Stimulated activated CD8-positive, alpha-beta memory T cell treated with anti-CD3 and anti-CD28 coated beads, Interleukin-15, amount 100 ng/mL, for 48 hours (primary cell): ENCODE measurements at places on chromosomes 5 and 9.

GRCh38 chr9:81374459-81375186 lies 314.7 kb downstream of the TLE1 start:
- no peak for DNase-seq

DNA sequence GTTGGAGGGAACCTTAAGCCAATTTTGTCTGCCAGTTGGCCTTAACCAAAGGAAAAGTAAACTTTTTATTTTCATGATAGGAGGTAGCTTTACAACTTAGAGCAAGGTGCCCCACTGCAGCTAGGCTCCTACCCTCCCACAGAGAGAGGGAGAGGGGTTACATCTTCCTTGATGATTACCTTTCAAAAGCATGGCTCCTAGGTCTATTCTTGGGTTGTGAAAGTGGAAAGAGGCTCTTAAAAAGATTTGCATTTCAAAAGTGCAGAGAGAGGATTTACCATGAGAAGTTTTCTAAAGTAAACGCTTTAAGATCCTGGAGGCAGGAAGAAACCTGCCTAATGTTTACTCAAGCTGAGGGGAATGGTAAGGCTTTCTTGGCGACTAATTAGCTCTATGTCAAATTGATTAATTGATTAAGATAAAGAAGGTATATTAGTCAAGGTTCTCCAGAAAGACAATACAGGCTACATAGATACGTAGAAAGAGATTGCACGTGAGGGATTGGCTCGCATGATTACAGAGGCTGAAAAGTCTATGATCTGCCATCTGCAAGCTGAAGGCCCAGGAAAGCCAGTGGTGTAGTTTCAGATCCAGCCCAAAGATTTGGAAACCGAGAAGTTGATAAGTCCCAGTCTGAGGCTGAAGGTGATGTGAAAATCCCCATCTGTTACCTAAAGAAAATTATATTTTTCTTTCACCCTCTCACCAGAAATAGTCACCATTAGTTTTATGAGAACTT lies 333.8 kb upstream of the CTNND2 start:
- DNase-seq: no peak

DNA sequence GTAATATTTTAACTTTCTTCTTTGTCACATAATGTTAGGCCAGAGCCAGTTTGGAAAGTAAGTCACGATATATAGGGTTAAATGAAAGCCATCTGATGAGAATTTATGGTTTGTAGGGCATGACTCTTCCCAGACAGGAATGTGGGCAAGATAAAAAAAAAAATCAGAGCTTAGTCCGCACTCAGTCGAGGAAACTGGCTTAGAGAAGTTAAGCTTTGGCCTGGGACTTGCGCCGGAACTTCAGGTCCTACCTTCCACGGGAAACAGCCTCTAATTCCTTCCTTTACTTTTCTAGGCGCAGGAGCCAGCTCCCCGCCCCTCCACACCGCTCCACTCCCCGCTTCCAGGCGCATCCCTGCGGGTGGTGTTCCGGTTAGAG lies 475 bp downstream of the DDX31 start:
- no peak for DNase-seq

- no peak for DNase-seq
Observed at GRCh38 chr5:172849606-172850453, 15.8 kb downstream of the ERGIC1 start.

DNA sequence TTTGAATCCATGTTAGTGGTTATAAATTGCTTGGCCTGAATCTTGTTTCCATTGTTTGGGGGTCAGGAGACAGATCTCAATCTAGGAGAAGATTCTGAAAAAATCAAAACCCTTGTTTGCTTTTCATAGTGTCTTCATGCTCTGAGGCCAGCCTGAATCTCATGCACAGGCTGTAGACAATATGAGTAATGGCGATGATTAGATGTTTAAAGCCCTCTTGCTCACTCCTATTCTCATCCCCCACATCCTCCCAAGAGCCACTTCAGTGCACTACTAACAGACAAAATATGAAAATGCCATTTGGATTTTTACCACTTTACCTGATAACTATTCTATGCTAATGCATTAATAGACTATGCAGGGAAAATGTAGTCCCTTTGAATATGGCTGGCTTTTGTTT lies 129.4 kb downstream of the NUDT12 start:
- no peak for DNase-seq

DNA sequence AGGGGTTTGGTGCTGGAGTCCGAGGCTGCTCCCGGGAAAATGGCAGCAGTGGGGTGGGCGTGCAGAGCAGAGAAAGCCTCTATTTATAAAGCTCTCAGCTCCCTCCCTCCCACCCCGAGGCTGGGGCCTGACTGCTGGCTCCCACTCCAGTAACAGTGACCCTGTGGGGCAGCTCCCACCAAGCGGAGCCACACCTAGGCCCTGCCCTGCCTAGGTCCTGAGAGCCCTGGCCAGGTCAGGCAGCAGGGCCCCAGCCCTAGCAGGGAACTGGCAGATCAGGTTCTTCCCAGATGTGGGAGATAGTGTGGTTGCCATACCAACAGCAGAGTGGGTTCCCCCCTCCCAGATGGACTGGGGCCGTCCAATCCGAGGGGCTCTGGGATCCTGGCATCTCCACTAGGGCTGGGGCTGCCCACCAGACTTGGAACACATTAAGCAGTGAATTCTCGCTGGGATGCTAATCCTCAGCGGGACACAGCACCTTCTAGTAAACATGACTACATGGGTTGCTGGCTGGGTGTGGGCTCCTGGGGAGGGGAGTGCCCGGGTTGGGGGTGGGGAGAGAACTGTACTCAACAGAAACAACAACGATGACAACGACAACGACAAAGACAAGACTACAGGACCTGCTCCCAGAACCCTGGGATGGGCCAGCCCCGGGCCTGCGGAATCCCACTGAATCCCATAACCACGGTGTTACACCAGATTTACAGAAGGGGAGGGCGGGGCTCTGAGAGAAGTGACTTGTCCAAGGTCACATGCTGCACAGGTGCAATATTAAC lies 1.5 kb downstream of the SH3GLB2 start:
- DNase-seq: no peak

- DNase-seq: no peak
Observed at GRCh38 chr5:177997319-177997670, 1.3 kb upstream of the PROP1 start.

DNA sequence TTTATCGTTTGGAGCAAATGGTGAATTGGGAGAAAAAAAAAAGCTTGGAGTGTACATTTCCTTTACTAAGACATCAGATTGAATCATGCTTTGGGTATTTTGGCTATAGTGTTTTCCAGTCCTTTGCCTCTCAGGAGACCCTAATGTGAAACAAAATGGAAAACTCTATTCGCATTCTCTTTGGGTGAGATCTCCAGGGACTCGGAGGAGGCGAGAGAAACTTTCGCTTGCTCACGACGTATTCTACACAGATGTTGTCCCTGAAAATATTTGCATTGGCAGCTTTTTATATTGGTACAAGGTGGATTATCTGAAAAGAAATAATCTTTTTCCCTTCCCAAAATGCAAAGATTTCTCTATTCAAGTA lies 1240.1 kb upstream of the WWC1 start:
- DNase-seq: no peak

GRCh38 chr5:39176759-39177630 lies 42.4 kb downstream of the FYB1 start:
- no peak for DNase-seq

DNA sequence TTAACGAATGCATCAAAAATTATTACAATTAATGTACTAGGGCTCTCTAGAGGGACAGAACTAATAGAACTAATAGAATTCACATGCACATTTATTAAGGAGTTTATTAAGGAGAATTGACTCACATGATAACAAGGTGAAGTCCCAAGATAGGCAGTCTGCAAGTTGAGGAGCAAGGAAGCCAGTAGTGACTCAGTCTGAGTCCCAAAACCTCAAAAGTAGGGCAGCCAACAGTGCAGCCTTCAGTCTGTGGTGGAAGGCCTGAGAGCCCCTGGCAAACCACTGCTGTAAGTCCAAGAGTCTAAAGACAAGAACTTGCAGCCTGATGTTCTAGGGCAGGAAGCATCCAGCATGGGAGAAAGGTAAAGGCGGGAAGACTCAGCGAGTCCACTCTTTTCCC lies 633.8 kb downstream of the SEMA5A start:
- DNase-seq: no peak

DNA sequence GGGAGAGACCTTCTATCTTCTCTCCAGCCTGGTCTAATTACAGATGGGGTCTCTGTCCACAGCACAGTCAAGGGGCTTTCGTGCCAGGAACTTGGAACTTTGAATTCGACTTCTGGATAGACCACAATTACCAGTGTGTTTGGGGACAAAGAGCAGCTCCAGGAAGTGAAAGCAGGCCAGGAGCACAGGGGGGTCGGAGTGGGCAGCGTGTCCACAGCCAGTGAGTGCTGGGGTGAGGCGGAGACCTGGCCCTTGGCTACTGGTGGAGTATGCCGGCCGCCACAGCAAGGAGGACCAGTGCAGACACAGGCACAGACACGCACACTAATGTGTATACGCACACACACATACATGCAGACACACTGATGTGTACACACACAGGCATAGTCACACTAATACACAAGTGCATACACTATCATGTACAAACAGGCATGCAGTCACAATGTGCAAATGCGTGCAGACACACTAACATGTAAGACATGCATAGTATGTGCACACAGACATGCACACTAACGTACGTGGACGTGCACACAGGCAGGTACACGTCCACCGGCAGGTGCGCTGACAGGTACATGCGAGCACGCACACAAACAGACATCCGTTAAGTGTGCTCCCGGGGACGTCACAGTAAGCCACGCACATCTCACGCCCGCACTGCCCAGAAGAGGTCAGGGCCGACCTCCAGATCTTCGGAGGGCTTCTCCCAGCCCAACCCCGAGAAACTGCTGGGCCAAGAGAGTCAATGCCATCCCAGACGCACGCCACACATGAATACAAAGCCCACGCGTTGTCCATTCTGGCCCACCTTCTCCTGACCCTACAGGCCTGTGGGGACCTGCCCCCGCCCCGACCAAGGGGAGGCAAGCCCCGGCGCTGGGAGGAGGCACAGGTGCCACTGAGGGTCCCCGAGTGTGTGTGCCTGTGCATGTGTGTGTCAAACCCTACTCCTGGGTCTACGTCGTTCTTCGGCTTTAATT lies 46.5 kb downstream of the NKD2 start:
- no peak for DNase-seq

- DNase-seq: no peak
Observed at GRCh38 chr5:158942217-158942616, 157.5 kb downstream of the EBF1 start.

- no peak for DNase-seq
Observed at GRCh38 chr9:121225240-121225639, 23.6 kb upstream of the RAB14 start.

GRCh38 chr5:33524476-33524875 lies 83.7 kb downstream of the TARS1 start:
- DNase-seq: no peak

DNA sequence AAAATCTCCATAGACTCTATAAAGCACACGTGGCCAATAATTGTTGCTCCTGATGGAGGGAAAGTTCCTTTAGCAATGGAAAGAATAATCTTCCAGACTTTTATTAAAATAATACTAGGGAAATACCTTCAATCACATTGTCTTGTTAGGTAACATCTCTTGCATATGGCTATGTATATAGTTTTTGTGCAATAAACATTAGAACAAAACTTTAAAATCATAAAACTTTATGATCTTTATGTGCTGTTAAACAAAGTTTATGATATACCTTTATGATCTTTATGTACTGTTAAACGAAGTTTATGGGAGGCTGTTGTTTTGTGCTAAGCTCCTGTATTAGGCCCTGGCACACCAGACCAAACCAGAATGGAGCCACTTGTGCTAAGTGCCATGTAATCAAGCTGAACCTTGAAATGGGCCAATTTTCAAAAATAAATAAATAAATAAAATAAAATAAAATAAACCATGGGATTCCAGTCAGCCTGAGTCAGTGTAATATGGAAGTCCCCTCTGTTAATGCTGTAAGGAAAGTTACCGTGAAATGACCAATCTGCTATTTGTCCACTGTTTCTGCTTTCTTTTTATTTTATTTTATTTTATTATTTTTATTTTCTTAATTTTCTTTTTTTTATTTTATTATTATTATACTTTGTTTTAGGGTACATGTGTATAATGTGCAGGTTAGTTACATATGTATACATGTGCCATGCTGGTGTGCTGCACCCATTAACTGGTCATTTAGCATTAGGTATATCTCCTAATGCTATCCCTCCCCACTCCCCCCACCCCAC lies 431.3 kb downstream of the SPATA31D1 start:
- DNase-seq: no peak

- no peak for DNase-seq
Observed at GRCh38 chr5:34835664-34836063, 3.3 kb upstream of the TTC23L start.

DNA sequence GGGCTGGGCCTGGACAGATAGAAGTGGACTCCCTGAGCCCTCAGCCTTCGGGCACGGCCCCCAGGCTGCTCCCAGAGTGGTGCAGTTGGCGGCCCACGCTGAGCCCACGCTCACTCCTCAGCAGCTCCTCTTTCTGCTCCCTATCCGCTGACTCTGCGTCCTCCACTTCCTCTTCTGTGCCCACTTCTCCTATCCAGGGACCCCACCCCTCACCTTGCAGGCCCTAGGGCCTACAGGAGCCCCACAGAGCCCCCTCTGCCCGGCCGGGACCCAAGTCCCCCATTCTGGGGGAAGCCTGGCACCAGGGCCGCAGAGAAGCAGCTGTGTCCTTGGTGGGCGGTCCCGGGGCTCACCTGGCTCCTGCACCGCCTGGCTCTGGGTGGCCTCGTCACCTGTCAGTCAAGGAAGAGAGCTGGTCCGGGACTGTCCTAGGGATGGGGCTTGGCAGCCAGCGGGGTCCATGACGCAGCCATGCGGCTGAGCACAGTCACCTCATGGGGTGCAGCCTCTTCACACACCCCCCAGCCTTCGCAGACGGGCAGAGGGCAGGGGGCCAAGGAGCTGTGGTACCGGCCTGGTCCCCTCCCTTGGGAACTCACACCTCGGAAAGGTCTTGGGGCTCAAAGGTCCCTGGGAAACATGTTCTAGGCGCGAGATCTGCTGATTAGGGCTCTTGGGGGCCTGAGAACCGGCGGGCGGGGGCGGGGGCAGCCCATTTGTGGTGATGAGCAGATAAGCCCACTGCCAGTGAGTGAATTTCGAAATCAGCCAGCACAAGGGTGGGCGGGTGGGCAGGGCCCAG lies 5.4 kb upstream of the NRARP start:
- no peak for DNase-seq

GRCh38 chr5:22986281-22986680 lies 133.1 kb upstream of the CDH12 start:
- no peak for DNase-seq

DNA sequence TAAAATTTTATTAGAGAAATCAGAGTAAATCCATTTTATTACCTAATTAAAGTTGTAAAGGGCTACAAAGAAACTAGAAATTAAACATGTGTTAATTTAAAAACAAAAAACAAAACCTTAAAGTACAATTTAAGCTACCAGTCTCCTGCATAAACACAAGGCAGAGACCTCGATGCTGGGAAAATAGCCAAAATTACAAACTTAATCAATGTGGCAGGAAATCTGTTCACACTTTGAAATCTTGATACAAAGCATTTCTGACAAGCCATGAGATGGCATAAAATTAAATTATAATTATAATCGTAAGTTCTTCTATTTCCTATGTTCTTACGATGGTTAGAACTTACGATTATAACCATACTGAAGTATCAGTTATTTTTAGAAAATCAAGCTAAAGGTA lies 158.0 kb upstream of the FREM1 start:
- DNase-seq: no peak

- no peak for DNase-seq
Observed at GRCh38 chr5:112641515-112642110, 96.1 kb upstream of the APC start.
